ENCODE measurements at places on chromosomes 7 and 10.

- no peak for DNase-seq
These were observed 99.6 kb upstream of the KMT2E start for GRCh38 chr7:104914421-104914820.

DNA sequence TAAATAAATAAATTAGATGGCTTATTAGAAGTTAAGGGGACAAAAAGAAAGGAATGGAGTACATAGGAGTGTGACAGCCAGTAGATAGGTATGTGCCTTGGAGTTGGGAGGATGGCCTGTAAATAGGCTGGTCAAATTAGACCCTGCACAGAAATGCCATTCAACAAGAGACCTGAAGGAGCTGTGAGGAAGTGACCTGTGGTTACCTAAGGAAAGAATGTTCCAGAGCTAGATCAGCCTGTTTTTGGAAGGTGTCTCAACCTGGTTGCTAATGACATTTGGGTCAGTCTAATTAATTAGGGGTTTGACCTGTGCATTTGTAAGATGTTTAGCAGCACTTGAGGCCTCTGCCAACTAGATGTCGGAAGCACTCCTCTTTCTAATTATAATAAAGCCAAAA is 315.3 kb upstream of the PLXDC2 start:
- DNase-seq = no peak

DNA sequence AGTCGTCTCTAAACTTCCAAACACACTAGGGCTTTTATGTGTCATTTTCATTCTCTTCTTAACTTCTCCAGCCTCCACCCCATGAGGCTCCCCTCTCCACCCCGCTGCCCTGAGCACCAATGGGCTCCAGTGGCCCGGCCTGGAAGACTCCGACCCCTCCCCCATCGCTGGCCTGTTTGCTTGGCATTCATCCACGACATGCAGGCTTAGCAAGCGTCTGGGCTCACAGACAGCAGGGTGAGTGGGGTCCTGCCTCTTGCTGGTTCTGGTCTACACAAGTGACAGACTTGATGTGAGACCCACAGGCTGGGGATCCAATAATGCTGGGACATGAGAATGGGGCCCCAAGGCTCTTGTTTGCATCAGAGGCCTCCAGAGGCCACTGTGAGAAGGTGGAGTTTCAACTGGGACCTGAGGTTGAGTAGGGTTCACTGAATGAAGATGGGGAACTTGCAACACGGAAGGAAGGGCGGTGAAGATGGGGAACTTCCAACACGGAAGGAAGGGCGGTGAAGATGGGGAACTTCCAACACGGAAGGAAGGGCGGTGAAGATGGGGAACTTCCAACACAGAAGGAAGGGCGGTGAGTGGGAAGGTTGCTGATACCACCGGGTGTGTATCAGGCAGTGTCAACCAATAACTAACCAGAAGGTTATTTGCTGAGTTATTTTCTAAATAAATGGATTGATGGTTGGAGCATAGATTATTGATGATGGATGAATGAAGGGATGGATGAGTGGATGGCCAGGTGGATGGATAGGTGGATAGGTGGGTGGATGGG is 14.0 kb downstream of the KNDC1 start:
- no peak for DNase-seq

DNA sequence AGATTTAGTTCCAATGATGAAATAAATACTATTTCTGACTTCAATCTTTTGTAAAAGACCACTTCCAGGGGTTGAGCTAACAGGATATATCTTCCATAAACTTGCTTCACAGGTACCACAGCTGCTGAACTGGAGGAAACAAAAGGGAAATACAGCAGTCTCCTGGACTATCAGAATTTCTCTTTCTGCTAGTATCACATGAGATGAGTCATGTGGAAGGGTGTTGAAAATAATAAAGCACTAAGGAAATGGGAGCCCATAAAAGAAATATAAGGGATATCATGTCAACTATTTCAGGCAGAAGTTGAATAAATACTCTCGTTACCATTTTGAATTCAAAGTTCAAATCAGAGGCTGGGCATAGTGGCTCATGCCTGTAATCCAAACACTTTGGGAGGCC is 250.3 kb upstream of the NFE2L3 start:
- DNase-seq = no peak

Data from HS-5 (cell line).